ENCODE measurements at places on chromosomes 16 and 17. TPM values are rescaled to one million over a fixed set of nuclear protein-coding genes. Genes with fewer than 3 reads are reported as not detected.

CCL16 gene
- total RNA-seq = not detected

NPTX1 gene
- total RNA-seq = 18.9 TPM

KRT12 gene
- not detected for total RNA-seq

FAM83G gene
- 4.0 TPM for total RNA-seq

CORO7 gene
- total RNA-seq = 176 TPM

CSNK2A2 gene
- total RNA-seq = 67.1 TPM

DNA sequence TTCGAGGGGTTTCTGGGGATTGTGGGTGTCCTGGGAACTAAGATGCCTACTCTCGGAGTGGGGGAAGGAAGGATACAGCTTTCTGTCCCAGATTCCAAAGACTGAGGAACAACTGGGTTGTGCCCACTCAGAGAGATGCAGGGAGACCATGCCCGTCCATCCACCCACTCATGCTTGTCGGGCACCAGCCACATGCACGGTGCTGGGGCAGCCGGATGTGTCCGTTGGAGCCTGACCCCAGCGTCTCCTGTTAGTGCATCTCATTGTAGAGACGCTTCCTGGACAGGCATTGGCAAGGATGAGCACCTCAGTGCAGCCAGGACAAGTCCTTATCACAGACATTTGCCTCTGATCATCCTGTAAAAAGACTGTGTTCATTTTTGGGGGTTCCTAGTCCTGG, 58.1 kb downstream of the METRNL start:
- H3K4me3 ChIP-seq = no peak overlapping the region
- no peaks in the 10 kb centered on the region for H3K4me1 ChIP-seq
- H3K27me3 ChIP-seq = peaks cover 20% of the 10 kb centered on the region
- no peaks in the 10 kb centered on the region for H3K36me3 ChIP-seq

GRCh38 chr16:84223456-84223855, 16.4 kb downstream of the KCNG4 start:
- H3K4me3 ChIP-seq = no peak overlapping the region
- no peaks in the 10 kb centered on the region for H3K4me1 ChIP-seq
- no peak overlapping the region for H3K27ac ChIP-seq
- no peaks in the 10 kb centered on the region for H3K36me3 ChIP-seq
- no peak for DNase-seq
- peaks cover 7% of the 10 kb centered on the region for H3K27me3 ChIP-seq

GRCh38 chr17:7755095-7755890, 37.7 kb downstream of the DNAH2 start:
- H3K4me1 ChIP-seq = peaks cover 12% of the 10 kb centered on the region
- H3K27me3 ChIP-seq = peaks cover 4% of the 10 kb centered on the region
- H3K4me3 ChIP-seq = no peak overlapping the region
- H3K36me3 ChIP-seq = no peaks in the 10 kb centered on the region
- no peak for DNase-seq

GRCh38 chr16:73215678-73216377, 167.9 kb upstream of the ZFHX3 start:
- DNase-seq = no peak
- no peaks in the 10 kb centered on the region for H3K4me1 ChIP-seq
- H3K36me3 ChIP-seq = no peaks in the 10 kb centered on the region

DNA sequence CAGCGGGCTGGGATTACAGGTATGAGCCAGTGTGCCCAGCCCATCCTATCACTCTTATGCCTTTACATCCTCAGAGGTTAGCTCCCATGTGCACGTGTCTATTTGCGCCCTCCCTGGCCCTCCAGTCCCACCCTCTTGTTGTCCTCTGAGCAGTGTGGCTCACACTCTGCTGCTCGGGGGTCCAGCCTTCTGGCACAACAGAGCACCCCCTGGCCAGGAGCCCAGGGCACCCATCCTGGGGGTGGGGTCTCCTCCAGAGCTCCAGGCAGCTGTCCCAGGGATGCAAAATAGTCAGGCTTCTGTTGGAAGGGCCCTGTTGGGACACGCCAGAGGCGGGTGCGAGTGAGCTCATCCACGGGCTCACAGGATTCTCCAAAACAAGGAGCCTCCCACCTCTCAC, 11.7 kb upstream of the FAM83G start:
- no peaks in the 10 kb centered on the region for H3K27me3 ChIP-seq
- no peak overlapping the region for H3K4me3 ChIP-seq
- no peak overlapping the region for H3K27ac ChIP-seq
- DNase-seq = no peak
- peaks cover 9% of the 10 kb centered on the region for H3K36me3 ChIP-seq

- peaks cover 30% of the 10 kb centered on the region for H3K27me3 ChIP-seq
- no peak for DNase-seq
- no peaks in the 10 kb centered on the region for H3K4me1 ChIP-seq
- H3K27ac ChIP-seq = no peak overlapping the region
These were observed 13.3 kb upstream of the C1QL1 start for GRCh38 chr17:44981221-44981968.

DNA sequence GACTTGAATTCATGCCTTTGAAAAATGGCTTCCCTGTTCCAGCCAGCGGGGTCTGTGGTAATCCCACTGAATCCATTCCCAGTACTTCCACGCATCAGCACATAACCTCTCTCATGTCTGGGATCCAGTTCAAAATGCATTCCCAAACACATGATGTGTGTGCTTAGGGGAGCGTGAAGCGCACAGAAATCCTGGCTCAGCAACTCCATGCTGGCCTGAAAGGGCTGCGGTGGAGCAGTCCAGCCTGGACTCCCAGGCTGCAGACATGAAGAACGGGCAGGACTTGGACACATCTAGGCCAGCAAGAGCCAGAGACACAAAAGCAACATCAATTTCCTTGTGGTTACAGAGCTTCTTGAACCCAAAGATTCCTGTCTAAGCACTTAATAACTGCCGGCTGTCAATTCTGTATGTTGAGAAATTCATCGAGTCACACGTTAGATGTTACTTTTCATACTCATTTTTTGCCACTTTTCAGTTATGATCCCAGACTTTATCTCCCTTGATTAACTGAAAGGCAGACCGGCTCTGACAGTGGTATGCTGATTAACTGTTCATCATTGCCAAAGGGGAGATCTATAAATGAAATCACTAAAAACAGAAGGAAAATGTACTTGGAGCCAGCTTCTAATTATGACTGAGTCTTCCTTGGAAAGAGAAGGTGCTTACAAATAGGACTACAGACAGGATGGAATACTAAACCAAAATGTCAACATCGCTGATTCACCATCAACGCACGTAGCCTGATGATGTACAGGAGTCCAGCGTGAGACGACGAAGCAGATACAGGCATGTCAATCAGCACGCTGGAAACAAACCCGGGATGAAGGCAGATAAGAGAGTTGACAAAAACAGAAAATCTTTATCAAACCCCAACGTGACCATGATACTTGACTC, 23.0 kb downstream of the NSMCE1 start:
- DNase-seq = no peak
- peaks cover 85% of the 10 kb centered on the region for H3K4me1 ChIP-seq
- peak overlapping the region; percentile 54 for H3K27ac ChIP-seq
- no peak overlapping the region for H3K4me3 ChIP-seq

- no peaks in the 10 kb centered on the region for H3K27me3 ChIP-seq
- H3K36me3 ChIP-seq = no peaks in the 10 kb centered on the region
- no peak overlapping the region for H3K4me3 ChIP-seq
- no peak overlapping the region for H3K27ac ChIP-seq
These were observed 6.8 kb upstream of the CYB5B start for GRCh38 chr16:69417520-69418199.

Measured in activated CD8-positive, alpha-beta T cell treated with anti-CD3 and anti-CD28 coated beads, Interleukin-2, amount 10 ng/mL, durations not matched to agents 7 days and 5 days (primary cell).